SHP77 (cell line): ENCODE measurements at places on chromosomes 1 and 21.
A peak's percentile ranks its signal among the peaks of the same experiment; 100 is the strongest.

GRCh38 chr1:197614916-197615692, 160.2 kb downstream of the DENND1B start:
- DNase-seq = peak; percentile 15

DNA sequence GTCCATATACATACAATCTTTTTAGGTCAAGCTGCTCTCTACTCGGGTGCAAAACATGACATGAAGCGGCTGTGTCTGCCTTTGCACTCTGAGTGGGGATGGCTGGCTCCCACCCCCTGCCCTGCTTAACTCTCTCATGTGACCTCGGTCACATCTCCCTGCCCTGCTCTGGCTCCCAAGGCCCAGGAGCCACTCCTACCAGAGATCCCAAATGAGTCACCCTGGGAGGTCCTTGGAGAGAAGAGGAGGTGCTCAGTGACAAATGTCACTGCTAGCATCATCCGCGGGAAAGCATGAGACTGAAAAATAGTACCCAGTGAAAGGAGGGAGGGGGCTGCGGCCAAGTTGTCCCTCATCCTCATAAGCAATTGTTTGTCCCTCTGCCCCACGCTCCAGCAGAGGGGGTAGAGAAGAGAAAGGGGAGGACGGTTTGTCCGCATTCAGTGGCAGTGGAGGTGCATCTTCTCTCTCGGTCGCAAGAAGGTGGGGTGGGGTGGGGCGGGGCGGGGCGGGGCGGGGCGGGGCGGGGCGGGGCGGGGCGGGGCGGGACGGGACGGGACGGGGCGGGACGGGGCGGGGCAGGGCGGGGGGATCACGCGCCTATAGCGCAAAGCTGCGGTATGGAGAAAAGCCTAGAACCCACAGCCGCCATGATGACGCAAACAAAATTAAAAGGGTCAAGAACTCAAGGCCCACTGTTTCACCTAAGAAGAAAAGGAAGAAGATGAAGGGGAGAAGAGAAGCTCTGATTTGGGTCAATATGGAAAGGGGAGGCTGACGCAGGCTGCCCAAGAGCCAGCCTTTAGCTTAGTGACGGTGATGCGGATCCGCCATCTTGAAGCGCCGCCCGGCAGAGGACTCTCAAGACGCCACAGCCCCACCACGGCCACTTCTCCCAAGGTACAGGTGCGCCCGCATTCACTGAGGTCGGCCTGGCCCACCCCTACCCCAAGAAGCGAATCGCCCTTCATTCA, 66.2 kb downstream of the CD46 start:
- no peak for DNase-seq

DNA sequence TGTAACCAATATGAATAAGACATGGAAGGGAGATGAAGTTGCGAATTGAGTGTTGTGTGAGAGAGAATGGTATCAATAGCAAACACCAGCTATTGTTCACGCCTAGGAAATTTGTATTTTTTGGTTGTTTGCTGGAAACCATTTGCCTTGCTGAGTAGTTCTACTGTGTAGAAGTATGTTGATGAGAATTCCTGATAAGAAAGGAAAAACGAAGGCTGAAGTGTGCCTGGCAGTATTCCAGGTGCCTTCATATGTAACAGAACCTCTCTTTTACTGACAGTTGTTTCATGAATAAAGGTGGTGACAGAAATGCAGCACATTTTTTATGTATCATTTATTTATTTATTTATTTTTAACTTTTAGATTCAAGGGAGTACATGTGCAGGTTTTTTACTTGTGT, 79.5 kb downstream of the SDCCAG8 start:
- no peak for DNase-seq

- no peak for DNase-seq
Measured at GRCh38 chr1:168627370-168627769, 51.0 kb downstream of the XCL1 start.

DNA sequence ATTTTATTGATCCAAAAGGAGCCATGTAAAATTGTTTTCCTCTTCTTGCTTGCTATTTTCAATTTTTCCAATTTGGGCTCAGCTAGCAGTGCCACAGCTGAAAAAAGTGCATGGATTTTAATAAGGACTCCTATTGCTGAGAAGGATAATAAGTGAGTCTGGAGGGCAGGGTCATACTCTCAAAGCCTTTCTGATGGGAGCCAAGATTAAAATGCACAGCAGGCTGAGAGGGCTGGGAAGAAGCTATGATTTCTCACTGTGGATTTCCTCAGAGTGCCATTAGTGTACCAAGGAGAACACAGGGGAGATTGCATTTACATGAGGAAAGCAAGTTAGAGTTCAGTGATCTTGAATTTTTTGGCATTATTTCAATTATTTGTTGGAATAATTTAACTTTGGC, 261.3 kb downstream of the ST6GALNAC3 start:
- DNase-seq = no peak

DNA sequence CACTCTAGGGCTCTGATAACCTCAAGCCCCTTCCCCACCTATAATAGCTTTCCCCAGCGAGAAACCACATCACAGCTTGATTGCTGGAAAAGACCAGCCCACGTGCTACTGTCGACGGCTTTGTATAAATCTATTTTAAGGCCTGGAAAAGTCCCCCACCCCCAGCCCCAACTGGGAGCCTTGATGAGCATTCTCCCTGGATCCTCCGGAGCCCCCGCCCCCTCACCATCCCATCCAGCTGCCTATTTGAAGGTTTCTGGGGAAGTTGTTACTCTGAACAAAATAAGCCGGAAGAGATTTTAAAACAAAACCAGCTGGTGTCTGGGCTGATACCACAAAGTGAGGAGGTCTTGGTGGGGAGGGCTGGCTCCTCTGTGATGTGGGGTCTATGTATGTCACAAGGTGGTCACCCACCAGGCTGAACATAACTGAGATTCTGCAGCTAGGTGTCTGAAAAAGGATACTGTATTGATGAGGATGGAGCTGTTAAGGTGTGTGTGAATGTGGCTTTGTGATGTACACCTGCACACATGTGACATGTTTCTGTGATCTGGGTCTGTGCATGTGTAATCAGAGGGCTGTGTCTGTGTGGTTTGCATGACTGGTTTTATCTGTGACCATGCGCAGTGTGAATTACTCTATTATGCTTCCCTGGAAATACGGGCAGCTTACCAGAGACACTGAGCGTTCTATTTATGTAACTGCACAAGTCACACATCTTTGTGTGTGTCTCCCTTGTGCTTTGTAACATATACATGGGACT, 25.0 kb downstream of the RIMS3 start:
- no peak for DNase-seq

DNA sequence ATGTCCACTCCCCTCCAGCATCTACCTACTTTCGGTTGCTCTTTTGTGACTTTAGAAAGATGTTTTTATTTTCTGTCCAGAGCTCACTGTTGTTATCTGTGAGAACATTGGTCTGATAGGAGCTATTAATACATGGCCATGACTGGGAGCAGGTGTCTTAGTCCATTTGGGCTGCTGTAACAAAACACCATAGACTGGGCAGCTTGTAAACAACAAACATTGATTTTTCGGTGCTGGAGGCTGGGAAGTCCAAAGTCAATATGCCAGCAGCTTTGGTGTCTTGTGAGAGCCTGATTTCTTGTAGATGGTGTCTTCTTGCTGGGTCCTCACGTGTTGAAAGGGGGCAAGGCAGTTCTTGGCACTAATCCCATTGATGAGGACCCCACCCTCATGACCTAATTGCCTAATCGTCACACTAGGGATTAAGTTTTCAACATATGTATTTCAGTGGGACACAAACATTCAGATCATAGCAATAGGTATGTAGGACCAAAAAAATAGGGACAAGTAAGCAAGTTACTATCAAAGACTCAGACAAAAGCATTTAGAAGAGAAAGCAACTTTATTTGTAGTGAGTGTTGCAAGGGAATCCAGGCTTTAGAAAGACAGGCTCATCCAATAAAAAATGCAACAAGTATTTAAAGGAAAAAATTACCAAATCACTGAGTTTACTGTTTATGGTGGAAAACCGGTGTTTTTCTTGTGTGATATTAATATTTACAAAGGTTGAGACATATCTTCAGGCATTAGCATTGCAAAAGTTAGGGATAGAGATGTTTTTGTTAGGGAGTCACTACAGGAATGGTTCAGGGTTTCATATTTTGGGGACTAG, 55.2 kb upstream of the WDR26 start:
- DNase-seq = no peak

- DNase-seq = no peak
Measured at GRCh38 chr1:75640137-75640536, 29.2 kb upstream of the SLC44A5 start.

GRCh38 chr1:11308699-11309224, 35.8 kb downstream of the UBIAD1 start:
- no peak for DNase-seq

- DNase-seq = no peak
Measured at GRCh38 chr1:118688891-118689290, 299.3 kb downstream of the TBX15 start.

DNA sequence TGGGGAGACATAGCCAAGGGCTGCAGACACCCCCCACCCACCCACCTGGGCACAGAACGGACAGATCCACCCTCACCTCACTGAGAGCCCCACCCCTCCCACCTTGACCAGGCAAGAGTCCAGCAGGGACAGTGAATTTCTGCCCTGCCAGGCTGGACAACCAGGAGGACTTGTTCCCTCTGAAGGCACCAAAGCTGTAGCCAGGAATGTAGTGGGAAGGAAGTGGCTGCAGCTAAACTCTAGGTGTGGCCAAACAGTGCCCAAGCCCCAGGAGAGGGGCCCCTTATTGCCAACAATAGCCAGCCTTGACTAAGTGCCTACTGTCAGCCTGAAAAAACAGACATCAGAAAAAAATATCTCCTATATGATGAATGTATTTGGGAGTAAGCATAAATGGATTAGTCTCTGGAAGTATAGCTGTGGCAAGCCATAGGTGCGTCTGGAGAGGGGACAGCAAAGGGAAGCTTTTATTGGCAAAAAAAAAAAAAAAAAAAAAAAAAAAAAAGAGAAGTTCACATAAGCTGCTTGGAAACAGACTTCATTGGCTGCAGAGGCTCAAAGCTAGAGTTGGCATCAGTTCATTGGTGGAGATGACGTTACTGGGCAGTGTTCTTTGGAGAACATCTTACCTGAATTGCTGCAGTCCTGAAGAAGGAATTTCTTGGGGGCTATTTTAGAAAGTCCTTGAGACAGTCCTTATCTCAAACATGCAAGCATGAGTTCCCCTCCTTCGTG, 64.1 kb upstream of the TMEM51 start:
- no peak for DNase-seq

DNA sequence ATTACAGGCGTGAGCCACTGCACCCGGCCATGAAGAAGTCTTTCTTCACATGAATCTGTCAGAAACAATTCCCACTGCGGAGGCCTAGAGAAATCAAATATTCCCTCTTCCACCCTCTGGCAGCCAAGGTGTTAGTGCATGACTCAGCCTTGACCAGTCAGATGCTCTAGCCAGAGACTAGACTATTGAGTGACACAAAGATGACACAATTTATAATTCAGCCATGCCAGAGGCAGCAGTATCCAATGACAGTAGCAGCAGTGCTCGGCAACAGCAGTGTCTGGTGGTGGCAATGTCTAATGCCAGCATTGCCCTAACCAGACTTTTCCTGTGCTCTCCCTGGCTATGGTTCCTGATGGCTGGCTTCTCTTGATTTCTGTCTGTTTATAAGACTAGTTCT, 8.7 kb downstream of the CTXND2 start:
- peak; percentile 39 for DNase-seq

DNA sequence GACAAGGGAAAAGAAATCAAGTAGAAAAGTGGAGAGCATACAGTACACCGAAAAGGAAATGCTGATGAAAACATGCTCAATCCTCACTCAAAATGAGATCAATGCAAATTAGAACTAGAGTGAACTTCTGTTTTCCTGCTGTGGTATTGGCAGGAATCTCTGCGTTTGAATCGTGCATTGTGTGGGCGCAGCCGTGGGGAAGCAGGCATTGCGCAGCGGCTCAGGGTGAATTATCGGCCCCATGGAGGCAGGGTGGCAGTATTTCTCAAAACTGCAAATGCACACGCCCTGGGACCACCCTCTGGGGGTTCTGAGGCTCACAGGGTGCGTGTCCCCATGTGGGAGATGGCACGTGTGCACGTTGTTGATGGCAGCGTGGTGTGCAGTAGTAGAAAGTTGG, 140.6 kb downstream of the PEX14 start:
- DNase-seq = no peak

DNA sequence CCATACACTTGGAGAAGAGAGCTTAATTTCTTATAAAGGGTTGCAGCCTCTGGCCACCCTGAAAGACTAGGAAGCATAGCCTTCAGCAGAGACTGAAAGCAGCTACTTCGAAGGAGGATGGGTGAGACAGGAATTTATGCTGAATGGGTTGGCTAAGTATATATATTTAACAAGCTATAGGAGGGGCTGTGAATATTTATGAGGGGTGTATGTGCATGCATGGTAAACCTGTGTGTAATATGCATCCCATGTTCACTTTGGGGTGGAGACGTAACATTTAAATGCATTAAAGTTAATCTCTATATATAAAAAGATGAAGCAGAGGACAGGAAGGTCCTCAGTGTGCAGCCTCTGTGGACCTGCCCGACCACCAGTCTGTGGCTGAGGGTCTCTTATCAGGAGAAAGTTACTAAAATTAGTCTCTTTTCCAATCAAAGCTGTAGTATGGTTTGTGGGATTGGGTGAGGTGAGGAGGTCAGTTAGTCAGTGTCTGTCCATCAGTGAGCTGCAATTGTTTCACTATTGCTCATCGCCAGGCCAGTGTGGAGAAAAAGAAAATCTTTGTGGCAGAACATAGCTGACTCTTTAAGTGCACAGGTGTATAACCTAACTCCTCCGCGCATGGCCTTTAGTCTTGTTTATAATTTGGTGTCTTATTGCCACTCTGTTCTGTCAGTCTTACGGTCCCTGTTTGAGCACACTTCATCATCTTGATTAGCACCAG, 35.4 kb upstream of the DSCAM start:
- no peak for DNase-seq

DNA sequence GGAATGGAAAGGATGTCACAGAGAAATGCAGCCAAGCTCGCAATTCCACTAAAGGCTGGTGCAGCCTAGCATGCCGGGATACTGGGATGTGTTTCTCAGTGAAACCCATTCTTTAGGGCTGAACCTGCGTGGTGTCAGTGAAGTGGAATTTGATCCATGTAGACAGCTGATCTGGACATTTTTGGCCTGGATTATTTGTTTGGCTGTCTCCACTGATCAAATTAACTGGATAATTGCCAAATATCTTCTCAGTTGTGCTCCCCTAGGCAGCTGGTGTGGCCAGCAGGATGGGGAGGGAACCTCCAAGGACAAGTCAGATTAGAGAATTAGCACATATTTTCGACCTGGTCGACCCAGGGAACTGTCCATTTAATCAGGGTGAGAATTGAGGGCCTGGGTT, 318.4 kb downstream of the RPS6KC1 start:
- DNase-seq = peak; percentile 4

GRCh38 chr1:178772952-178773351, 47.9 kb downstream of the RALGPS2 start:
- no peak for DNase-seq
